ENCODE measurements at places on chromosomes 11 and 22.

DNA sequence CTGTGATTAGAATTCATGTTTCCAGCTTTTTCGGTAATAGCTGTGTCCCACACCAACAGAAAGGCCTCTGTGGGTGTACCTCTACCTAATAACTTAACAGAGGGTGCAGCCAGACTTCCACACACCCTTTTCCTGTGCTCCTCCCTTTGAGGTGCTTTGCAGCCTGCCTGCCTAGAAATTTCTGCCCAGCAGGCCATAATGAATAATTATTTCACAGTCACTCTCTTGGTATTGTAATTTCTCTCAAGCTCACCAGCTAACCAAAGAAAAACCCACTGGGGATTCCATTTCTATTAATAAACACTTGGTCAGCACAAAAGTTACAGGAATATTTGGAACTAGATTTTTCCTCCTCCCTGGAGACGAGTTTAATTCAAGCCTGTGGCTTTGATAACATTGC, 13.3 kb downstream of the WT1 start:
- DNase-seq = no peak

GRCh38 chr22:42343531-42344081, 73.2 kb upstream of the TCF20 start:
- DNase-seq = no peak

- no peak for DNase-seq
Measured at GRCh38 chr22:49965091-49966040, 4.8 kb downstream of the PIM3 start.

GRCh38 chr11:120200677-120201076, 10.2 kb upstream of the OAF start:
- no peak for DNase-seq

DNA sequence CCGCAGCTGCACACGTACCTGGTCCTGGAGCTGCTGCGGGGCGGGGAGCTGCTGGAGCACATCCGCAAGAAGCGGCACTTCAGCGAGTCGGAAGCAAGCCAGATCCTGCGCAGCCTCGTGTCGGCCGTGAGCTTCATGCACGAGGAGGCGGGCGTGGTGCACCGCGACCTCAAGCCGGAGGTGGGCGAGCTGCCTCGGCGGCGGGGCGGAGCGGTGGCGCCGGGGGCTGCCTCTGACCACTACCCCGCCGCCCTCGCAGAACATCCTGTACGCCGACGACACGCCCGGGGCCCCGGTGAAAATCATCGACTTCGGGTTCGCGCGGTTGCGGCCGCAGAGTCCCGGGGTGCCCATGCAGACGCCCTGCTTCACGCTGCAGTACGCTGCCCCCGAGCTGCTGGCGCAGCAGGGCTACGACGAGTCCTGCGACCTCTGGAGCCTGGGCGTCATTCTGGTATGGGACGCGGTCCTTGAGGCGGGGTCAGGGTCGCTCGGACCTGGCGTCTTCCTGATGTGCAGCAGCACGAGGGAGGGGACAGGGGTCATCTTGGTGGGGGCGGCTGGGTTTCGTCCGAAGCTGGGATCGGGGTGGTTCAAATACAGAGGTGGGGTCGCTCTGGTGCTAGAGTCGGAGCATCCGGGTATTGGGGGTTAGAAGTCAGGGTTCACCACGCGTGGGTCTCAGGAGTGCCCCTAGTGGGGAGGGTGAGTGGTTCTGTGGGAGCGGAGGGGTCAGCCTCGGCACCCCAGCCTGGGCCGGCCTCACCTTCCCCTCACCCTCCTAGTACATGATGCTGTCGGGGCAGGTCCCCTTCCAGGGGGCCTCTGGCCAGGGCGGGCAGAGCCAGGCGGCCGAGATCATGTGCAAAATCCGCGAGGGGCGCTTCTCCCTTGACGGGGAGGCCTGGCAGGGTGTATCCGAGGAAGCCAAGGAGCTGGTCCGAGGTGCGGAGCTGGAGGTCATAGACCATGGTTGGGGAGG, 10.8 kb downstream of the RPS6KA4 start:
- no peak for DNase-seq

- no peak for DNase-seq
Measured at GRCh38 chr22:49638788-49639187, 188.9 kb downstream of the BRD1 start.
